Eye (tissue), 1 donor: ENCODE measurements at places on chromosomes 12 and 14.

DNA sequence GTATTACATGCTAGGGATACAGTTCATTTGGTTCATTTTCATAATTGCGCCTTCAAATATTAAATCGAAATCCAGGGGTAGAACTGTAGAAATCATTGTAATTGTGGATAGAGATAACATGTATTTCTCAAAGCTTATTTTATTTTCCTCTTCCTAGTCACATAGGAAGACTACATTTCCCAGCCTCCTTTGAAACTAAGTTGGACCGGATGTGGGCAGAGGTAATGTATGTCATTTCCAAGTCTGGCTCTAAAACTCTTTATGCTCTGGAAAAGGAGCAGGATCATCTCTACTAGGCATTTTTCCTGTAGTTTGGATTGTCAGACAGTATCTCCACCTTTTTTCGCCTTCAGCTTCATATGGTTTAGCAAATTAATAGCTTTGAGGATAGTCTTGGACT, 70.1 kb upstream of the CRY1 start:
- no peak for DNase-seq

DNA sequence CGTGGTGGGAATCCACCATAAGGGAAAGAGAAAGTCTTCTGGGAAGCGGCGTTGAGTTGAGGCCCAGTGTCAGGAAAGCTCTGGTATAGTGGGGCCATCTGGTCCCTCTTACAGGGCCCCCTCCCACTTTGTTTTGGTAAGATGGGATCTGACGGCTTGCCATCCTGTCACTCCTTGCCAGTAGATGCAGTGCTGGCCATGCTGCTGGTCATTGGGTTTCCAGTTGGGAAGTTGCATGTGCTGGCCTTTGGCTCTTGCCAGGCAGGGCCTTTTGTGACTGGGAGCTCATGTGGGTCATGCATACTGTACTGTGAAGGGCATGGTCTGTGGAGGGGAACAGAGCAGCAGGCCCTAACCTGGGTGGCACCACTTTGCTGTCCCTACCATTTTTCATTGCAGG, 3.8 kb downstream of the TRAF3 start:
- no peak for DNase-seq

- DNase-seq, result peak; percentile 96
Observed at GRCh38 chr14:23352506-23353432, at the start of gene SLC22A17. Gene SLC22A17, minus strand, starts transcription at chr14:23352887.

- DNase-seq, result no peak
Observed at GRCh38 chr12:11166300-11166699, 4.7 kb upstream of the SMIM10L1 start.
